ENCODE measurements at places on chromosomes 6 and 20.

DNA sequence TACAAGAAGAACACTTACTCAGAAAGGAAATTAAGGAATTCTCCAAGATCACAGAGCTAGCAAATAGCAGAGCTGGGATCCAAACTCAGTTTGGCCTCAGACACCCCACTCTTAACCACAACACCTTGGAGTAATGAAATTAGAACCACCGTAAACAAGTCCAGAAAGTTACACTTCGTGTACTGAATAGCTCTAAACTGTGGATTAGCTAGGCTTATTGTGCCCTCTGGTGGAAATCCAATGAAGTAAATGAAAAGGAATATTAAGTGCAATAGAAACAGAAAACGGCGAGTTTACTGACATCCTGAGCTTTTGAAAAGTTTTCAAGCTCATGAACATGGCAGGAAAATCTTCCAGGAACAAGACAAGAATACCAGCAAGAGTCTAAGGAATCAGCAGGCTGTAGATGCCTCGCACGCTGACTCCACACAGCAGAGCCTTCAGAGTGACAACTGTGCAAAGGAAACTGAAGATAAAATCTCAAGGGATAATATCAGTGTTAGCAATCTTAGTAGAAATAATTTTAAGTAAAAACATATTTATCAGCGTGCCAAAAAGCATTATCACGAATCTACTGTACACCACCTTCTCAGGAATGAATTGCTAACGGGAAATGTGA lies 34.6 kb downstream of the FBXO5 start:
- peak; percentile 55 for DNase-seq

GRCh38 chr6:53179961-53180651 lies 31.5 kb upstream of the GCM1 start:
- no peak for DNase-seq

DNA sequence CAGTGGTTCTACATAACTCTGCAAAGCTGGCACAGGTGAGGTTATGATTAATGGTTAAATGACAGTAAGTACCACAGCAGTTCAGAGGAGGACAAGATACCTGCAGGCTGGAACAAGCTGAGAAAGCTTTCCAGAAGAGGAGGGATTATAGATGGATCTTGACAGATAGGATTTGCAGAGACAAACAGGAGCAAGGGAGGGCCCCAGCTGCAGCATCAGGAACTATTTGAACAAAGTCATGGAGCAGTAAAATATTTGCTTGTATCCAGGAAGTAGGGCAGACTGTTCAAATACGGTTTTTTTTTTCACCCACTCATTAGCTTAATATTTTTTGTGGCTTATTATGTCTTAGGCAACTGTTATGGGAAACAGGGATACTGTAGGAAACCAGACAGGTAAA lies 144.4 kb upstream of the MAN1A1 start:
- DNase-seq, result no peak

GRCh38 chr6:114007516-114007915 lies 36.6 kb upstream of the HDAC2 start:
- DNase-seq, result no peak

DNA sequence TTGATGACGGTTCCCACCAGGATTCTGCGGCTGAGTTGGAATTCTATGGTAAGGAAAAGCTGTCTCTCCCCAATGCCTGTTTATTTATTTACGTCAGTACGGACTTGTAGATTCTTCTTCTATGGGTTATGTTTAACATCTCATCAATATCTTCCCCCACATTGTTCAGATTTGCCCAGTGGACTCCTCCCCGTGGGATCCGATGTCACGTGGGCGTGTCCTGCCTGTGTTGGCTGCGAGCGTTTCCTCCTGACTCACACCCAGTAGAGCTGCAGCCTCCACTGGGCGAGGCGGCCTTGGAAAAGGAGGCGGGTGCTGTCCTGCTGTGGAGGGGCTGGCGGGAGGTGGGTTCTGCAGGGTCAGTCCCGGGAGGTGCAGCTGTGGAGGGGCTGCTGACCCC lies 46.8 kb upstream of the SLCO4A1 start:
- no peak for DNase-seq

DNA sequence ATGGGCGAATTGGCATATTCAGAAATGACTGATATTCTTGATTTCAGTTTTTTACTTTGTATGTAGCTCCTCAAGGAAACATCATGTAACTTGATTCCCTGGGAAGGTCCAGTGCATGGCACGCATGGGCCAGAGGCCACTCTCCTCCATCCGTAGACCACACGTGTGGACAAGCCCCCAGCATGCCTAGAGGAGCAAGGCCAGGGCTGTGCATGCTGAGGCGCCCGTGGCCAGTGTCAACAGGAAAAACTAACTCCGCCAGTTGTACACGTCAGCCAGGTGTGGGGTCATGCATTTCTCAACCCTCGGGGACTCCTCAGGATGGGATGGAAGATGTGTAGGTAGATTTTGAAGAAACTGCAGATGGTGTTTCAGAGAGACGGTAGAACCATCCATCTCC lies 37.8 kb upstream of the CD93 start:
- DNase-seq, result no peak

All from brain (organoid and tissue), 16 donors.